ENCODE measurements at places on chromosomes 12 and 14.

GRCh38 chr14:82180139-82180538 lies 646.5 kb upstream of the SEL1L start:
- DNase-seq: no peak

DNA sequence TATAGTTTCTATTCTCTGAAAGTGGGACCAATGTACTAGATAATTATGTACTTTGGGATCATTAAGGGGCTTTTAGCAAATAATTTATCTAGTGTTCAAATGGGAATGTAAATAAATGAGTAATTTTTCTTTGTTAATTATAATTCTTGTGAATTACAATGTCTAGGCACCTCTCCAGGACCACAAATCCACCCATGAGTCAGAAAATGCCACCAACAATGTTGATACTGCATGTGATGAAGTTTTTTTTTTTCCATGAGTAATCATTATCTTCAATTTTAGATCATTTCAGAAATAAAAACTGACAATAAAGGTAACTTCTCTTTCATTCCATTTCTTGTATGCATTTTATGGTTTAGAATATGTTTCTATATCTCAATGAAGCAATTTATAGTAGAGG lies 470.3 kb downstream of the VRK1 start:
- DNase-seq: no peak

- no peak for DNase-seq
Measured at GRCh38 chr12:101824831-101825230, 5.9 kb downstream of the GNPTAB start.

- no peak for DNase-seq
Measured at GRCh38 chr12:124742678-124743077, 121.0 kb downstream of the SCARB1 start.

GRCh38 chr14:79924551-79924950 lies 286.8 kb downstream of the DIO2 start:
- DNase-seq: no peak

GRCh38 chr12:123696646-123697045 lies 15.5 kb upstream of the ATP6V0A2 start:
- DNase-seq: no peak

DNA sequence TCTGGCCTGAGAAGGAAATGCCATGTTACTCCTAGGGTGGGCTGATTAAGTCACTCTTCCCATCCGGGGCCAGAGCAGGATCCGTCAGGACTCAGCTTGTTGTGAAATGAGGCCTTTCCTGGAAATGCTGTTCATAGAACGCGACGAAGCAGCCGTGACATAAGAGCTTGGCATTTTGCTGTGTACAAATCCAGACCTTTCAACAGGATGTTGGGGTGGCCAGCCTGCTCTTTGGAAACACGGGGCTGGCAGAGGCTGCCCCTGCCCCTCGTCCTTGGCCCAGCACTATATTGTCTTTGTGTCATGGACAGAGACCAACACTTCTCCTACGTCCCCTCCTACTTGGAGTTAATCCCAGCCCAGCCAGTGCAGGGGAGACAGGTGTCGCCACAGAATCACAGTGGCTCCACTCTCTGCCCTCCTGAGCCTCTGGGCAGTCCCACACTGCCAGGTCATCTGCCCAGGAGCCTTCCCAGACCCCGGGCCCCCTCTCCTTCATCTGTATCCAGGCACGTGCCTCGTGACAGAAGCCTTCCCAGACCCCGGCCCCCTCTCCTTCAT lies 18.6 kb upstream of the EIF5 start:
- no peak for DNase-seq

GRCh38 chr12:26268841-26269561 lies 73.6 kb downstream of the SSPN start:
- no peak for DNase-seq

GRCh38 chr12:71645268-71645667 lies 18.4 kb downstream of the ZFC3H1 start:
- DNase-seq: no peak

GRCh38 chr12:62859321-62859737 lies 75.6 kb downstream of the PPM1H start:
- DNase-seq: no peak

- DNase-seq: no peak
Measured at GRCh38 chr12:96587691-96588090, 98.3 kb downstream of the CFAP54 start.

- no peak for DNase-seq
Measured at GRCh38 chr12:127496255-127496654, 770.7 kb upstream of the TMEM132C start.

- DNase-seq: no peak
Measured at GRCh38 chr12:120588948-120589930, 8.0 kb upstream of the POP5 start.

GRCh38 chr14:89325299-89325883 lies 91.6 kb downstream of the FOXN3 start:
- no peak for DNase-seq

DNA sequence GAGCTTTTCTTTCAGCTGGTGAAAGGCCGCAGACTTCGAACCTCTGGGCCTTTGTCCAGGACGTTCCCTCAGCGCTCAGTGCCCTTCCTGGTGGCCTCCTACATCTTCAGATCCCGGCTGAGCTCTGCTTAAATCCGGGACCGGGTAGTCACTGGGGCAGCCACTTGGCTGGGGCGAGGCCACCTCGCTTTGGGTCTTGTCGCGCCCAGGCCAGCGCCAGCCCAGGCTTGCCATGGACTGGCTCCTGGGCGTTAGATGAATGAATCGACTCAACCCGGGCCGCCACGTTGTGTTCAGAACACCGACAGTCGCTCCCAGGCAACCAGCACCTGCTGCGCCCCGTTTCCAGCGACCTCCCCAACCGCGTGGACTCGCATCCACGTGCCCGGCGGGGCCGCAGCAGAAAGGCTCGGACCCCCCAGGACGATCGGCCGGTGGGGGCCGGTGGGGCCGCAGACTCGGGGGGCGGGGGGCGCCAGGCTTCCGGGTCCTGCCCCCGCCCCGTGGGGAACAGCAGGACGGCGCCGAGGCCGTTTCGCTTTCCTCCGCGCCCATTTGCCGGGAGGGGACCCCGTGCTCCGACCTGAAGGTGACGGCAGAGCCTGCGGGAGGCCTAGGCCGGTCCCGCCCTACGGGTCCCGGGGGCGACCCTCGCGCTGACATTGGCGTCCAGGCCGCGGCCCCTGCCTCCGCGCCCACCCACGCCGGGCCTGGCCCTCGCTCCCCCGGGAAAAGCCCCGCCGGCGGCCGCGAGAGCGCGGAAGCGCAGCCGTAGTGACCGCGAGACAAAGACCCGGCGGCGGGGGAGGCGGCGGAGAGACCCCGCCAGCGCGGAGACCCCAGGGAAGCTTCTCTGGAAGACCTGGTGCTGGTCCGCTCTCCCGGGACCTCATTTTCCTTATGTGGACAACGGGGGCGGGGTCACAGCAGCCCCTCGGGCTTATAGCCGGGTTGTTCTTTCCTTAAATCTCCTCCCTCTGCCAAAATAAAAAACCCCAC lies 37.3 kb upstream of the RCOR1 start:
- DNase-seq: no peak

- no peak for DNase-seq
Measured at GRCh38 chr14:106309423-106309822, 783.0 kb downstream of the TMEM121 start.

- no peak for DNase-seq
Measured at GRCh38 chr12:89700191-89700810, 8.3 kb downstream of the ATP2B1 start.

DNA sequence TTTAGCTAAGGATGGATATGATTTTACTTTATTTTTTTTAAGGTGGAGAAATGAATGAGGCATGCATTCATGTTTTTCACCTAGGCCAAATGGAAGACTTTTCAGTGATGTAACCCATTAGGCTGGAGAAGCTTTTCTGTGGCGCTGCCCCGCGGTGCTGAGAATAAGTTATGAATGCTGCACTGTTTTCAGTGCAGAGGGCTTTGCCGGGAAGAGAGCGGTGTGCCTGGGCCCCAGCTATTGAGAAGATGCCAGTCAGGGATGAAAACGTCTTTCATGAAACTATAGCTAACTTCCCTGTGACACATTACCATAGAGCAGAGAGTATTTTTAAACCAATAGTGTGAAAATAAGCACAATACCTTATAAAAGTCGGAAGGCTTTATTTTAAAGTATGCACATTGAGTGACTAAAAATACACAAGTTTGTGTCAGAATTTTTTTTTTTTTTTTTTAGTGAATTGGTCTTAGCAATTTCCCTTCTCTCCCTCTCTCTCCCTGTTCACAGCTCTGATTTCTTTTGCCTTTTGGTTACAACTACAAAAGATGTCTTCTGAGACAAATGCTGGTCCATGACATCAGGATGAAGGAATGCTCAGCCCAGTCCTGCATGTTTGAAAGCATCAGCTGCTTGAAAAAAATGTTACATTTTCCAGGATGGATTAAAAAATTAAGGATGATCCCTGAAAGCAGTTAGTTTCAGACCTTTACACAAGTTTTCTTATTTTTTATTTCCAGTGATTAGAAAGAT lies 48.3 kb downstream of the NPAS3 start:
- DNase-seq: no peak

- DNase-seq: no peak
Measured at GRCh38 chr12:68521848-68522502, 88.7 kb upstream of the RAP1B start.

DNA sequence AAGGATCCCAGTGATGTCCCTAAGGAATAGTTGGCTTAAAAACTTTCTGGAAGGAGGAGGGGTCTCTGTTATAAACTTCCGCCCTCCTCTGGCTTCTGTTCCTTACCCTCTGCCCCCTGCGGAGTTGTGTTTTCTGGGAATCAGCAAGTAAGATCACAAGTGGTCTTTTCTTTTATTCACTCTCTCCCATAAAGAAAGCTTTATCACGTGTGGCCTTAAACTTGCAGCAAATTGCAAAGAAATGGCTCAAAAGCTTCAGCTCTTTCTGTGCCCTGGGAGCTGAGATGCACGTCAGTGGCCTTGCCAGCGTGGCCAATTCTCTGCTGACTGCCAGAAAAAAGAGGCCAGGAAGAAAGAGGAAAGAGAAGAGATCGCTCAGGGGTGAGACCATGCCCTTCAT lies at the start of gene SLCO1C1:
SLCO1C1 (plus strand) TSS at position 101 of the 400 bp plus-strand sequence. CDS start 4,245 bp downstream, outside the sequence.
- DNase-seq: no peak

- no peak for DNase-seq
Measured at GRCh38 chr14:39991041-39991440, 558.8 kb upstream of the FBXO33 start.

- DNase-seq: no peak
Measured at GRCh38 chr14:102917469-102918211, 4.8 kb upstream of the AMN start.

DNA sequence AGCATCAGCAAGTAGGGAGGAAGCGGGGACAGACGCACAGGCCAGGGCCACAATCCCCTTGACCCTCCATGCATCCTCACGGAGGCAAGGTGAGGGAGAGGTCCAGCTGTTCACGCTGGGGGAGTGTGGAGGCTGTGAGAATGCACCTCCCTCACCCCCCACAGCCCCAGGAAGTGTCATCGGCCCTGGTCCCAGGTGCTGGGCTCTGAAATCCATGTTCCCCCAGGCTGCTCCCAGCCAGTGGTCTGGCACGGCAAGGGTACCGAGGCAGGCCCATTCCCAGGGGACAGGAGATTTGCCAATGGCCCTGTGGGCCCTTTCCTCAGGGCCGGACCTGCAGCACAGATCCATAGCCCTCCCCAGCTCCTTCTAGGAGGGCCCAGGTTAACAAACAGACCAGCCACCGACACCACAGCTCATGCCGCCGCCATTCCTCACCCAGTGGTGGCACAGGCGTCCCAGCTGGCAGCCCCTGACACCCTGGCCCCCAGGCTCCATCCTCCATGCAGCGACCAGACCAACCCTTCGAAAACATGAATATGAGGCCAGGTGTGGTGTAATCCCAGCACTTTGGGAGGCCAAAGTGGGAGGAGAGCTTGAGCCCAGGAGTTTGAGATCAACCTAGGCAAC lies 21.9 kb upstream of the EIF5 start:
- no peak for DNase-seq

- no peak for DNase-seq
Measured at GRCh38 chr14:21227981-21228380, 41.3 kb downstream of the HNRNPC start.

- no peak for DNase-seq
Measured at GRCh38 chr12:64691795-64692583, 67.2 kb downstream of the GNS start.

DNA sequence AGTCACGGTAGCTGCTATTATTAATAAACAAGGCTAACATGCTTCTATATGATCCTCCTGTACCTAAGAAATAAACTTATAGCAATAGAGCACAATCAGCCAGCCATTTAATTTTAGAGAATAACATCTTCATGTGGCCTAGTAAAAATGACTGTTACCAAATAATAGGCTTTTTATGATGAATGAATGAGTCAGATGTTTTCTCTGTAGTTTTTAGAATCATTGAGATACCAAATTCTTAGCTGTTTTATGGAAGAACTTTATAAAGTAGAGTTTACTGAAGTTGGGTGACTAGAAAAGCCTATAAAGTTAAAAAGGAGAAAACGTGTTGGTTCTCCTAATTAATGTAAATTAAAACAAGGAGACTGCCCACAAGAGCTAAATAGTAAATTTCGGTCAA lies 40.7 kb downstream of the WNK1 start:
- no peak for DNase-seq

DNA sequence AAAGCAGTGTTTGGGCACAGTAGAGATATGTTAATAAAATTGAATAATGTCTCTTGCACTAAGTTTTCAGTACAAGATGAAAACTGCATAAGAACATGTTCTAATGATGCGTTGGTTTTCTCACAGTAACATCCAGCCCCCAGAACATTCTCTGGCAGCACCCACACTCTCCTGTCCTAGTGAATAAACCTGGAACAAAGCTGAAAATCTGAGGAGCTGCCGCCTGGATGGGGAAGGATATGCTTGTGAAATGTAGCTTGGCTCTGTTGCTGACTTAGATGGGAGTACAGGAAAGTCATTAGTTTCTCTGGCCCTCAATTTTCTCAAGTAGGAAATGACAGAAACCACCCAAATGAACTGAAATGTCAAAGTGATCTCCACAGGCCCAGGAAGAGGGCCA lies 323.8 kb downstream of the APAF1 start:
- no peak for DNase-seq

- DNase-seq: no peak
Measured at GRCh38 chr14:83257466-83258439, 1724.1 kb upstream of the SEL1L start.

DNA sequence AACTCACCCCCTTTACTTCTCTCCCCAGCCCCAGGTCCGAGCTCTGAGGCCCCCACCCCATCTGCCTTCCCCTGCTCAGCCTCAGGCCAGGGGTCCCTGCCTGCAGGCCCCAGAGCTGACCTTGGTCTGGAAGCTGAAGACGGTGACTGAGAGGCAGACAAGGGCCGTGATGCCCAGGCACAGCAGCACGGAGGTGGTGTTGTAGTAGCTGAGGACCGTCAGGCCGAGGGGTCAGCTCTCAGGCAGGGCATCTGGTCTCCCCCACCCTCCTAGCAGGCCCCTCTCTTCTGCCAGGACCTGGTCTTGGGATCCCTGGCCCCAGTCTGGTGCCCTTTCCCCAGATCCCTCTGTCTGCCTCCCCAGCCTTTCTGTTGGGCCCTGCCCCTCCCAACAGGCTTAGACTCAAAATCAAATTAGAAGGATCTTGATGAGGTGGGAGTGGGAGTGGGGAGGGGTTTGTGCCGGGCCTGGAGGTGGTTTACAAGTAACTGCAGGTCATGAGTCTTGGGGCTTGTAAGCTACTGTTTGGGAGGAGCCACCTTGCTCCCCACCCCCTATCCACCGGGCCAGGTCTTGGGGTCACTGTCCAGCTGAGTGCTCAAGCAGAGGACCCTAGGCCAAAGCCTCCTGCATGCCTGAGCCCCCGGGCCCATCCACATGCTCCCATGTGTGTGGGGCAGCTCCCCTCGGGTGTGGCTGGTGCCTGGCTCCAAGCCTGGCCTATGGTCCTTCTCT lies 14.2 kb downstream of the FAIM2 start:
- no peak for DNase-seq

- no peak for DNase-seq
Measured at GRCh38 chr14:68020493-68020892, 200.9 kb downstream of the RAD51B start.

Data from cortex of kidney (tissue), 1 donor.